NCI-H748 treated with DMSO at 0.1 percent for 48 hours (cell line): ENCODE measurements at places on chromosomes 16 and 17.
A peak's percentile ranks its signal among the peaks of the same experiment; 100 is the strongest.

DNA sequence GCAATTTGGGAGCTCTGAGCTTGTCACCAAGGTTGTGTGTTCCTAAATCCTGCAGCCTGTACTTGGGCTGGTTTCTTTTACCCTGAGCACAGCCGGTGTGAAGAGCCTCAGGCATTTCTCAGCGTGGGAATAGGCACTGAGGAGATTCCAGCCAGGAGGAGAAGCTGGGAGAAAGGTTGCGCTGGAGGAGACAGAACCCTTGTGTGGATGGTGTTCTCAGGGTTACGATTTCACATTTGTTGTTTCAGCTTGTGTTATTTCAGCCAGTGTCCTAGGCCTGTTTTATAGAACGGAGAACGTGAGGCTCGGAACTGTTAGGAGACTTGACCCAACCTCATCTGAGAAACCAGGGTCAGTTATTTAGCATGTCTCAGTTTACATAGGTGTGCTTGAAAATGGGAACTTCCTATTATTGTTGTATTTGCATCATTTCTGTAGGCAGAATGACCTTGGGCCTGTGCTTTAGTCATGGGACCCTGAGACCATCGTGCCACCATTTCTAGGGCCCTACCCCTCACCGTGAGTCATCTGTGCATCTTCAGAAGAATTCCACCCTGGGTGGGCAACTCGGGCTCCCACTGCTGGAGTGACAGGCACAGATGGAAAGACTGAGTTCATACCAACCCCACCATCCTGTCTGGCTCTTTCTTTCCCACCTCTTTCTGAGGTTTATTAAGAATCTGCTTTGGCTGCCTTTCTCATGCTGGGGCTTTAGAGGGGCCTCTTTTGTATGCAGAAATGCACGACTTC, 134.9 kb downstream of the MSI2 start:
- peak; percentile 55 for DNase-seq

DNA sequence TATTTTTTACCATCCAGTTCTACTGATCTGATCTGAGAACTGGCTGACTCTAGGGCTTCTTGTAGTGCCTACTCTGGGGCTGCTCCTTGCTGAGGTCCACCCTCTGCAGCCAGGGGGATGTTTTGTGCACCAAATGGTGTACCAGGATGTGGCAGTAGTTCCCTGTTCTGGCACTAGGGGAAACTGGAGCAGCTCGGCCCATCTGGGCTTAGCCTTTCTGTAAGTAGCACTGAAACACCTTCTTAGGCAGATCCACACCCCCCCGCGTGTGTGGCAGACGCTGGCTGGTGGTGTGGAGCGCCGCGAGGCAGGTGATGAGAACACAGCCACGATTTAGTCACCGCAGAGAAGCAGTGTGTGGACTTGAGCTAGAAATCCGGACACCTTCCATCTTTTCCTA, 17.0 kb downstream of the DUSP14 start:
- DNase-seq: no peak

- no peak for DNase-seq
Observed at GRCh38 chr16:11005611-11005975, 61.2 kb downstream of the CLEC16A start.

- DNase-seq: no peak
Observed at GRCh38 chr17:4555873-4556759, 932 bp upstream of the MYBBP1A start.

- DNase-seq: no peak
Observed at GRCh38 chr16:27639561-27640276, 89.8 kb downstream of the KATNIP start.

- DNase-seq: peak; percentile 35
Observed at GRCh38 chr16:76276745-76277438, at the start of gene CNTNAP4. CNTNAP4 (plus strand) TSS chr16:76277401; CDS start chr16:76277663, 262 bp downstream.

DNA sequence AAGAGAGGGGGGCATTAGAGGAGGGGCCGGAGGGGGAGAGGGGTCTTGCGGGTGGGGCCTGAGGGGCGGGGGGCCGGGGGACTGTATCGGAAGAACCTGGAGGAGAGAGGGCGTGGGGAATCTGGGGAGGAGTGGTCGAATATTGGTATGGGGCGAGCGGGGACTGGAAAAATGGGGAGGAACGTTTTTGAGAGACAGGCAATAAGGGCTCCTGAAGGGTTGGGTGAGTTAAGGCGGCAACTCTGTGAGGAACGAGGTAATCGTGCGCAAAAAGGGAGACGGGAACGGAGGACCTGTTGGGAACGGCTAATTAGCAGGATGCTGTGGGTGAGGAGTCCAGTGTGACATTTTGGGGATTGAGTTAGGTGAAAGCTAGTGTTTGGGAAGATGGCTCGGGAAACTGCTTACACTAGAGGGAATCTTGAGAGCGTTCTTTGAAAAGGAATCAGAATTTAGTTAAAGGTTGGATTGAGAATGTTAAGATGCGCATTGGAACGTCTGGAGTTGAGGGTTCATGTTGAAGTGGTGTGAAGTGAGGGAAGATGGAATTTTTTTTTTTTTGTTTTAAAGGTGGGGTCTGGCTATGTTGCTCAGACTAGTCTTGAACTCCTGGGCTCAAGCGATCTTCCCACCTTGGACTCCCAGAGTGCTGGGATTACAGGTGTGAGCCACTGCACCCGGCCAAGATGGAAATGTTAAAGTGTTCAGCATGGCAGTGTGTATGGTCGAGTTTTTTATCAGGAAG, 662 bp downstream of the WIPF2 start:
- DNase-seq: peak; percentile 88

- DNase-seq: no peak
Observed at GRCh38 chr16:1662543-1662942, 15.5 kb upstream of the JPT2 start.

DNA sequence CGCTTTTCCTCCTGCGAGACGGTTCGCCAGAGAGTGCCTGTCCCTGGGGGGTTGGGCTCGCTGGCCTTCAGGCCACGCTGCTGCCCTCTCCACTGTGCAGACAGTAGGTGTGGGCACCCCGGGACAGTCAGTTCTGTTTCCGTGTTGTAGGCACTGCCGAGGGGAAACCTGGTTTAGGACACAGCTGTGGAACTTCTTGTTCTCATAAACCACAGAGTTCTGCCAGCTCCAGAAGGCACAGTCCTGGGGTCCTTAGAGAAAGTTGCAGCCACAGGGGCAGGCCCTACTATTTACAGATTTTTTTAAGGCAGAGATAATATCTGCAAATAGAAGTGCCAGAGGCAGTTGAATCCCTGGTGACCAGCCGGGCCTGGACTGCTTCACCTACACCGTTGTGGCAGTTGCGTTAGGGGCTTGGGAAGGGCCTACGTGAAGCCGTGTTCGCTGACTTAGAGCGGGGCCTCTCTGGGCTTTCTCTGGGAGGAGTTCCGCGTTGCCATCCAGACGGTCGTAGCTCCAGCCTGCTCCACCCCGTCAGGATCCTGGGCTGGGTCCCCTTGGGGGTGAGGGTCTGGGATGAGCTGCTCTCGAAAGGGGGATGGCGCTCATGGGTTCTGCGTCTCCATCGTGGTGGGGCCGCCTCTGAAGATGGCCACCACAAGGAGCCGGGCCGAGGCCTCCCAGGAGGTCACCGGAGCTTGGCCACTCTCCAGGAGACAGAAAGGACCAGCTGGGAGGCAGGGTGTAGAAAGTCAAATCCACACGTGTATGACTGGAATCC, 126.3 kb downstream of the BANP start:
- no peak for DNase-seq

- DNase-seq: no peak
Observed at GRCh38 chr16:26749072-26749471, 317.7 kb upstream of the C16orf82 start.
